Frontal cortex (tissue), 4 donors: ENCODE measurements at places on chromosomes 7 and 10. TPM values are rescaled to one million over a fixed set of nuclear protein-coding genes. Genes with fewer than 3 reads are reported as not detected.

- DNase-seq: no peak
These were observed 52.4 kb upstream of the GNAI1 start for GRCh38 chr7:80082213-80082612.

DNA sequence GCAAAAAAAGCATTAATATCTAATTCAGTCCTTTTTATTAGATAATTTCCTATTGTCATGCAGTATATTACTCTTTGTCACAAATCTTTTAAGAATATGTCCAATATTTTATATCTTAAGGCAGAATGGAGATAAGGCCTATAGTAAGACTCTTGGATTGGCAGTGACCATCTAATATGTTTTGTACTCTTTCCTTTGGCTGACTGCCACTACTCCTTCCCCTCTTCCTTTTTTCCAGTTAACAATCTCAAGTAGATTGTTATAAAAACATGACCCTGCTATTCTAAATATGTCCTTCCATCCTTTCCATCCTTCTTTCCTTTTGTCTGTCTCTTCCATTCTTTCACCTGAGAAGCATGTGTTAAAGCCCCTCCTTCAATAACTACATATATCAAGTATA is 92.8 kb upstream of the TMEM168 start:
- no peak for DNase-seq

DNA sequence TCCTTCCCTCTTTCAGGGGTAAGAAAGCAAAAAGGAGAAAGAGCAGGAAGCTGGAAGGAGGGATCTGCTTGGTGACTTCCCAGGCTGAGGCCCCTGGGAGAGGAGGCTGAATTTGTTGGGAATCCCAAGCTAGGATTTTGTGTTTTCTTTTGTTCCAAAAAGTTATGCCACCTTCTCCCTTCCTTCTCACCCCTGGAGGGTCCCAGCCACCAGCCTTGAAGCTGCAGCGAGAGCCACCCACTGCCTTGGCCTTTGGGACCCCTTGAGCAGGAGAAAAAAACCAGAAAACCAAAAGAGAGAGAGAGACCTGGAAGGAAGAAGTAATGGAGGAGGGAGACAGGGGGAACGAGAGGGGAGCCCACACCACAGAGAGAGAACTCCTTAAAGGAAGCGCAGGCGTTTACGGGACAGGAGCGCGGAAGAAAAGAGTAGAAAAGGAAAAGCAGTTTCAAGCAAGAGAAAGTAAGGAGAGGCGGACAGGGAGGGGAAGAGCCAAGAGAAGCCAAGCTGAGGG is 7.2 kb downstream of the VAX1 start:
- no peak for DNase-seq

- DNase-seq: no peak
These were observed 1.7 kb downstream of the ADAM8 start for GRCh38 chr10:133274751-133275683.

- no peak for DNase-seq
These were observed 18.3 kb upstream of the PDE1C start for GRCh38 chr7:32088451-32088881.

- no peak for DNase-seq
These were observed 93.1 kb upstream of the IKZF1 start for GRCh38 chr7:50211130-50212015.

GRCh38 chr7:34081935-34082334 is 176.6 kb downstream of the BMPER start:
- no peak for DNase-seq

- no peak for DNase-seq
These were observed 15.0 kb downstream of the CDK14 start for GRCh38 chr7:90611115-90611514.

DNA sequence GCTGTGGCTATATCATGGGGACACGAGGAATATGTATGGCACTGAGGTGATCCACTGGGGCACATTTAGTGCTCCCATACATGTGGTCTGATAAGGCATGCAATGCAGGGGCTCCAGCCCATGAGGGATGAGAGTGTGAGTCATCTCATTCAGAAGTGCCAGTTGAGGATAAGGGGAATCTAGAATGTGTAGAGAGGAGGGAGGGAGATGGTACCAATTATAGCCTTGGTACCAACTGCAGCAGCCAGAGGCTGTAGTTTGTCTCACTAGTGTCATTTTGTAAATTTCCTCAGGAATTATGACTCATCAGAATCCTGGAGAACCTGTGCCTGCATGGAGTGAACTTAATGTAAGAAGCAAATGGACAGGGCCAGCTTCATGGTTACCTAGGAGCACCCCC is 46.2 kb downstream of the LAMB4 start:
- DNase-seq: peak; percentile 29

- DNase-seq: no peak
These were observed 572.5 kb upstream of the FOXK1 start for GRCh38 chr7:4109481-4110110.

GRCh38 chr10:97888641-97889262 is 39.1 kb downstream of the GOLGA7B start:
- DNase-seq: no peak

DNA sequence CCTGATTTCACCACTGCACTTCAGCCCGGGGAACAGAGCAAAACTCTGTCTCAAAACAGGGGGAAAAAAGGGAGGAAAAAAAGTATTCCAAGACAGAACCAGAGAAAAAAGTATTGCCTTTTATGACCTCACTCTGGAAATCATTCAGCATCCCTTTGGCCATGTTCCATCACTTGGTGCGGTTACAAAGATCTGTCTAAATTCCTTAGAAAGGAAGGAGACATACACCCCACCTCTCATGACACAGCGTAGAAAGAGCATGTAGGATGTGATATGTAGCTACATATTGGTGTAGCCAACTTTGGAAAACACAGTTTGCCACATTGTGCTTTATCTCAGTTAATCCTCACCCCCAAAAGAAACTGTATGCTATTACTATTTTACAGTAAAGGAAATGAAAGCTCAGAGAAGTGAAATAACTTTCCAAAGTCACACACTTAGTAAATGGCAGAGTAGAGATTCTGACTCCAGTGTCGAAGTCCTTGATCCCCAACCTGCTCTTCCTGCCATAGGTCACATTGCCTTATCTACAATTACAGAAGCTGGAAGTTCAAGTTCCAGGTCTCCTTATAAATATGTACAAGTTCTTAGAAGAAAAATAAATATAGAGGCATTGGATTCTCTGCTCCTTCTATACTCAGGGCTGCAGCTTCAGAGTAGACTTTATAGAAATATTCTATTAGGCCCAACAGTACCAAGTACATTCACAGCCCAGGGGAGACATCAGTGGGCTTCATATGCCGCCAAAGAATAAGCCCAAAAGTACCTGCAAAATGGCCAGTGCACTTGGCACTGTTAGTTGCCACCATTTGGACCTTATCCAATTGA is 91.6 kb upstream of the KMT2E start:
- DNase-seq: no peak

DNA sequence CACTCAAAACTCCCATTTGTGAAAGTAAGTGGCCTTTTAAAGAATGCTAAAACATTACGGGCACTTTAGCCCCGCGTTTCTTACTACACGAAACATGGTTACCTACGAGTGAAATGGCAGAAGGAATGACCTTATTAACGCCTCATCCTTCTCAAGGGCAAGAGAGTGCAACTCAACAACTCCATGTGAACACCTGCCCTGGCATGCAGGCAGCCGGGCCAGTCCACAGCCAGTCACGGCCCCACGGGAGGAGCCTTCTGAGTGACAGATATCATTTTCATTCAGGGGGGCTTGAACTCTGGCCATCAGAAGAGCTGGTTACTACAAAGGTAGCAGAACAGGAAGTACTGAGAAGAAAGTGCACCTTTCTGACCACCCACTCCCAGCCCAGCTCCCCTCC is 236.1 kb downstream of the PTPRN2 start:
- no peak for DNase-seq

- no peak for DNase-seq
These were observed 70.4 kb downstream of the PYROXD2 start for GRCh38 chr10:98344589-98345038.

Gene GCC1
- total RNA-seq: 13.5 TPM

Gene CDHR1
- total RNA-seq: 1.6 TPM

Gene SLC18A3
- total RNA-seq: under 0.01 TPM

Gene NDUFA5
- total RNA-seq: 125 TPM

Gene AGR2
- total RNA-seq: 1.2 TPM

Gene CREM
- 14.7 TPM for total RNA-seq

Gene DNAJC1
- total RNA-seq: 20.0 TPM

Gene PHYHIPL
- 17.1 TPM for total RNA-seq

Gene OR9A2
- under 0.01 TPM for total RNA-seq

Gene TWIST1
- total RNA-seq: 2.4 TPM
